IPS-NIHi11 (cell line): ENCODE measurements at places on chromosomes 1 and 21.

DNA sequence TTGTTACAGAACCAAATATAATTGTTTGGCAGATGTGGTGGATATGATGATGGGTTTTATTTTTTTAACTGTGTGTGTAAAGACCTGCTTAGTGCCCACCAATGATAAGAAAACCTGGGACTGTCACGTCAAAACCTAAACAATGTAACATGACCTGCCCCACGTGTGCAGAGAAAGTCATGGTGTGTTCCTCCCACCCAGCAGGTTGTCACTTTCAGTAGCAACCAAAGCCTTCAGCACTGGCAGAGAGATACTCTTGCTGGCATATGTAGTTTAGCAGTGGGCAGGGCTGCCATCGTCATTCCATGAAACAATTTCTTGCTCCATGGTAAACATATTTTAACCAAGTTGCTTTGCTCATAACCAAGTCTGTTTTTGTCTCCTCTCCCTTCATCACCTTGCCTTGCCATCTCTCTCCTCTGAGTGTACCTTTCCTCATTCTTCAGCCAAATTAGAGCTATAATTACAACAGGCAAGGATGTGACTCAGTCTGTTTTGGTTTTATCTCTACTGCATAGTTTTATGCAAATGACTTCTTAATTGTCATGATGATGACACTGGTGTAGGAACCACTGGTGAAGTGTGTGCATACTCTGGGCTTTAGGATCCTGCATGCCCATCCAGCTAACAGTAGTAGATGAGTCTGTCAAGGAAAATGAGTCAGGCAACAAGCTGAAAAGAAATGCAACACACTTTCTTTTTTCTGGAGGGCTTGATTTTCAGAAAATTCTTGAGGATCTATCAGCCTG lies 150.3 kb downstream of the EDEM3 start:
- DNase-seq: no peak

- DNase-seq: no peak
Measured at GRCh38 chr1:156592910-156593660, 1.5 kb downstream of the NAXE start.

DNA sequence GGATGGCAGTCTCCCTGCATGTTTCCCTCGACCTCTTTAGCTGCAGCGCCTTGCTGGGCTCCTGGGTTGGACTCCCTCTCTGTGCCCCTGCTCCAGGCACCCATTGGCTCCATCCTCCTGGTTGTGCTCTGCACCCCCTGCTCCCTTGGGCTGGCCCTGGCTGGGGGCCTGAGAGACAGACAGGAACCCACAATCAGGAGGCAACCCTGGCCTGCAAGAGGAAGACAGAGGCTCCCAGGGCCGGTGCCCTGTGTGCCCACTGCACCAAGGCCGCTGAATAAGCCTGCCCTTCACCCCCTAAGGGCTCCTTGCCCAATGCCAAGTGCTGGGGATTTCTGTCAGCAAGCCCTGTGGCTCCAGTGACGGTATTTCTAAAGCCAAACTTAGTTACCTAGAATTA lies 31.5 kb upstream of the LHX4 start:
- DNase-seq: no peak

- no peak for DNase-seq
Measured at GRCh38 chr1:58994664-58995063, 210.8 kb upstream of the JUN start.

GRCh38 chr21:37207441-37208009 lies 59.6 kb downstream of the VPS26C start:
- no peak for DNase-seq

DNA sequence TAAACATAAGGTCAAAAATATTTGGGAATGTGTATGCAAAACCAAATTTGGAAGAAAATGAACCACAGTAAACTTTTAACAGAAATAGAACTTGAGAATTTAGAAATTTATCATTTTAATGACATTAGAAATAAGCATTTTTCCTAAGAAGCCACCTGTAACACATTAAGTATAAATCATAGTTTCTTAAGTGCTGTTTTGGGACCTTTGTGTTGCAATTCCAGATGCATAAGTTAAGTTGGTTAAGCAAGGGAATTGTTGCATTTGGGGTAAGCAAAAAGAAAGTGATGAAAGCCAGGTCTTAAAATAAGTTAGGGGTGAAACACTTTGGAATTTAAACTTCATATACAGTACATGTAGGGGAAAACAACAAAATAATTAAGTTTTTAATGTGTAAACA lies 49.8 kb downstream of the CDKN2C start:
- DNase-seq: no peak
